ENCODE measurements at places on chromosomes 3 and 15.

DNA sequence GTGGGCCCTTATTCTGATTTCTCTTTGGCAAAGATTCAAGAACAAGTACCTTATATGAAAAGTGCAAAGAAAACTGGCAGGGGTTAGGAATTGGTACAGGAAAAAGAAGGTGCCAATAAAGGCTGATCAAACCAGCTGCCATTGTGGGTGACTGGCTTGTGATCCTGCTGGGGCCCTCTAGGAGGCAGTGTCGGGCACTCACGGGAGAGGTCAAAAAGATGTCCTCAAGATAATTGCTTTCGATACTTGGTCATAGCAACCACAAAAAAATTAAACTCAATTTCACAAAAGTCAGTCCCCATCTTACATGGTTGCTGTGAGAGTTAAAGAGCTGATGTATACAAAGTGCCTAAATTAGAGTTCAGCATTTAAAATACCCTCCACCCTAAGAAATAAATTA lies 31.0 kb upstream of the CAV3 start:
- DNase-seq, result no peak

- no peak for DNase-seq
Observed at GRCh38 chr3:117393119-117393518, 683.5 kb downstream of the TUSC7 start.

DNA sequence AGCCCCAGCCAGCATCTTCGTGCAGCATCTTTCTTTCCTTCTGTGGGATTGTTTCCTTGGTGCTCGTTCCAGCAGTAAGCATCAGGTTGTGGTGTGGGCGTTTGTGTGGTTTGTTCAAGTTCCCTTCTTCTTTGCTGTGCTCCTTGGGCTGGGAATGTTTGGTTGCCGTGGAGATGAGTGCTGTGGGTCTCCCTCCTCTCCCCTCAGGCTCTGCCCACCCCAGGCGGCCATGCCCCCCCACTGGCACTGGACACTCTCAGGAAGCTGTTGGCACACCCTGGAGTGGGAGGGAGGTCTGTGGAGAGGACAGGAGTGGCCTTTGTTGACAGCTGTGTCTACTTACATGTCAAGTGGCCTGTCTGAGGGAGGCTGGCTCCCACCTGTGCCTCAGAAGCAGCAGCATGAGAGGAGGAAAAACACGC lies 46.5 kb upstream of the SACM1L start:
- DNase-seq, result peak; percentile 33

DNA sequence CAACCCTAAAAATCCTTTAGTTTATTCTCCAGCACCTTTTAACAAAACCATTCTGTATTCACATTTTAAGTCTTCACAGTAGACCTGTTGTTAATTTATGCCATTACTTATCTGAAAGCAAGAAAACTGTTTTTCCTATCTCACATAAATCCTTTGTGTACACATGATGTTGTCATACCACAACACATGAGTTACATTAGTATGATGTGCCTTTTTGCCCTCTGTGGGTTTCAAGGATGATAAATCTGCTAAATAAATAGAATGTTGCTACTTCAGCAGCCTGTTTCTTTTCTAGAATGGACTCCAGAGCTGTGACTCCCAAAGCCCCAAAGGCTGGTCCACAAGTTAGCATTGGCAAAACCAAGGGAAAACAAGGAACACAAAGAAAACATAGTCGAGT lies 151.6 kb downstream of the SERPINI1 start:
- DNase-seq, result no peak

- no peak for DNase-seq
Observed at GRCh38 chr3:176561826-176562225, 635.5 kb downstream of the TBL1XR1 start.

GRCh38 chr3:186532598-186533072 lies 11.5 kb downstream of the CRYGS start:
- DNase-seq, result no peak

DNA sequence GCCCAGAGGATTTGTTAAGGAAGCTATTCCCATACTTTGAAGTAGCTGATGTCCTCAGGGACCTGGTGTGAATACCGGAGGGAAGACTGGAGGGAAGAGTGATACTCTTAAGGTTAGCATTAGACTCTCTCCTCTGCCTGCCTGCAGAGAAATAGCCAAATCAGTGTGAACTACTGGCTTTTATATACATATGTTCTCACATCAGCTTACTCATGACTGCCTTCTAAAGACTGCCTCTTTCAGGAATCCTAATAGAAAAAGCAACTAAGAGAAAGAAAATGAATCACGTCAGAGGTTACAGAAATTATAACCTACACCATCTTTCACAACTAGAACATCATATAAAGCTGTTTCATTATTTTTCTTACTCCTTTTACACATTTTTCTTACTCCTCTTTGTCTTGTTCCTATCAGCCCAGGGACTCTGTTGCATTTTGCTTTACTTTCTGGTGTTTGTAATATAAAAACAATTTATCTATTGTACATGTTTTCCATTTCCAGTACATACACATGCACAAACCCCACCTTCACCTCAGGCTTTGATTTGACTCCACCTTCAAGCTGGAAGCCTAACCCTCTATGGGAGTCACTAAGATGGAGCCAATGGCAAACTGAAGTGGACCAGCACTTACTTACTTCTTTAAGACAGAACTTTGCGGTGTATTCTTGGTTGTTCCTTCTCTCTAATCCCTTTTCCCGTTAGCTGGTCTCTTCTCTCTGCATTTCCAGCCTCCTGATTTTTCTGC lies 257.7 kb upstream of the UBE2E1 start:
- no peak for DNase-seq

GRCh38 chr3:50321336-50322114 lies 1.0 kb downstream of the HYAL2 start:
- DNase-seq, result peak; percentile 59

DNA sequence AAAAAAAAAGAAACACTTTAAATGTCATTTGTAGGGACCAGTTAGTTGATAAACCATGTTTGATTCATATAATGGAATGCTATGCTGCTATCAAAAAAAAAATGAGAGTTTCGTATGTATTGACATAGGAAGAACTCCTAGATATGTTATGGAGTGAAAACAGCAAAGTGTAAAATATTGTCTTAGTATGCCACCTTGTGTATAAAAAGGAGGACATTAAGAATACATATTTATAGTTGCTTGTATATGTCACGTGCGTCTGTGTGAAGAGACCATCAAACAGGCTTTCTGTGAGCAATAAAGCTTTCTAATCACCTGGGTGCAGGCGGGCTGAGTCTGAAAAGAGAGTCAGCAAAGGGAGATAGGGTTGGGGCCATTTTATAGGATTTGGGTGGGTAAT lies 39.5 kb downstream of the KBTBD8 start:
- DNase-seq, result no peak

DNA sequence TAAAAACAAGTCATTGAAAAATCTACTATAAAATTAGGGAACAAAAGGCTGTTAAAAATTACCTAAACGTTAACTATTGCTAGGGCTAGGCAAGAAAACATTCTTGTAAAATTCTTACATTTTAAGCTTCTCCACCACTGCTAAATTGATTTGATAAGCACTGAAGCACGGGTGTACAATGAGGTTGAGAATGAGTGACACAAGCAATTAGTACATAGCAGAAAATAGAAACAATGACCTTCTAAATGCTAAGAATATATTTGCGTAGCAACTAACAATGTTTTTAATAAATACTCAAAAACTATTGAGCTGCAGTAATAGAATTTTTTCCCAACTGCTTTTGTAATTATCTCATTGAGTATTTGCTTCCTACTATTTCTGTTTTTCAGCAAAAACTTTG lies 4.7 kb downstream of the SGO1 start:
- DNase-seq, result no peak

DNA sequence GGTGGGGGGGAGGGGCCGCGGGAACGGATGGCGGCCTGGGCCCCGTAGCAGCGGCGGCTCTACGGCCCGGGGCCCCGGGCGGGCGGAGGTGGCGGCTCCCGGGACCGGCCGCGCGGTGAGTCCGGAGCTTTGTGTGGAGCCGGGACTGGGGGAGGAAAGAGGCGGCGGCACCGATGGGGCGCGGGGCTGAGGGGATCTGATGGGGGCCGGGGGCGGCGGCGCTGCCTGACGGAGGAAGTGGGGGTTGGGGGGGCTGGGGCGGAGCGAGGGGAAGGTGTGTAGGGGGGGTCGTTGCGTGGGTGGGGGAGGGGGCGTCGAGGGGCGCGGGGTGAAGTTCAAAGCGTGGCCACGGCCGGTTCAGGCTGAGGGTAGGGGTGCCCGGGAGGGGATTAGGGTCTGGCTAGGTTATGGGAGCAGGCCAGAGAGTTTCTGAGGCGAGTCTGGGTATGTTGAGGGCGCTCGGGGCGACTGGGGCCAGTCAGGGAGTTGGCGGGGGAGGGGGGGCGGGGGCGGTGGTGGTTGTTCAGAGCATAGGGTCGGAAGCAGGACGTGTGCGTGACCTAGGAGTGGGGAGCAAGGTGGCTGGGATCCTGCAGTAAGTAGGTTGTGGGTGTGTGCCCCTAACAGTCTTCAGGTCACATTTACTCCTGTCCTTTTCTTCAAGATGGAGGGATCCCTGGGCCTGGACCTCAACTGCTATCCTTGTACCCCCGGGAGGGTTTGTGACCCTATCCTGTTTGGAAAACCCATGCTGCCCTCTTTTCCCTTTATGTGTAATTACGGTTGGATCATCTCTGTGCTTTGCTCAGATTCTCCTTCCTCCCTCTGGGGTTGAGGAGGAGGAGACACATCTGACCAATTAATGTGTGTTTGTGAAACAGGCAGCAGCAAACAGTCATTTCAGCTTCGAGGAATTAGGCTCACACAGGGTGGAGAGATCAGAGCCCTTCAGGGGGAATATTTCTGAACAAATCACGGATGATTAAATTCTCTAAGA lies 644 bp downstream of the ZNF609 start:
- DNase-seq, result peak; percentile 37

DNA sequence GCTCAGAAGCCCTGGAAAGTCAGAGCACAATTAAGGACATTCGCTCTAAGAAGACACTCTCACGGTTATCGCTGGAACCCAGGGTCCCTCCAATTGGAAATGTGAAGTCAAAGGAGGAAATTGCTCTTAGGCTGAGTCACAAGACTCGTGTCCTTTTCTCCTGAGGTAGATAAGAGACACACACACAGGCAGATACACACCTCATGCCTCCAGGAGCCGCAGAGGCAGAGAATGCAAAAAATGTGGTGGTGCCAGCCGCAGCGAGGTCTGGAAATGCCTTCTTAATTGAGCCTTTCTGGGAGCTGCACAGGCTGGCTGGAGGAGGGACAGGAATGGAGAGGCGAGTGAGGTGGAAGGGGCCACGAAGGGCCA lies 189.3 kb downstream of the OPA1 start:
- DNase-seq, result peak; percentile 70

- DNase-seq, result no peak
Observed at GRCh38 chr3:117892431-117892841, 1142.2 kb downstream of the IGSF11 start.

GRCh38 chr15:61195116-61196002 lies 33.7 kb downstream of the RORA start:
- DNase-seq, result no peak

DNA sequence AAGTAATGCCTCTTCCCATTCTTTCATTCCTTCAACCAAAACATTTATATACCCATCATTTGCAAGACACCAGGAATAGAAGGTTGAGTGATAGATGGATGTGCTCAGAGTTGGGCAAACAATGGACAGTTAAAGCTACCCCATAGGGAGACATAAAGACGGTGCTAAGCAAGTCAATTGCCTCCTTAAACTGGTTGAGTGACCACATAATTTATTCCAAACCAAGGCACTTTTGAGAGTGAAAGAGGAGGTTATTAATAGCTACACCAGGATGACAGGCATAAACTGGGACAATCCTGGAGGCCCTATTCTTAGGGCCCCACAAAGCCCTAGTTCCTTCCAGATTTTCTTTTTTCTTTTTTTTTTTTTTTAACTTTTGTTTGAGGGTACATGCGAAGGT lies 21.4 kb upstream of the DYNC1LI1 start:
- peak; percentile 5 for DNase-seq
